ENCODE measurements at places on chromosomes 12 and 14.
A peak's percentile ranks its signal among the peaks of the same experiment; 100 is the strongest.

DNA sequence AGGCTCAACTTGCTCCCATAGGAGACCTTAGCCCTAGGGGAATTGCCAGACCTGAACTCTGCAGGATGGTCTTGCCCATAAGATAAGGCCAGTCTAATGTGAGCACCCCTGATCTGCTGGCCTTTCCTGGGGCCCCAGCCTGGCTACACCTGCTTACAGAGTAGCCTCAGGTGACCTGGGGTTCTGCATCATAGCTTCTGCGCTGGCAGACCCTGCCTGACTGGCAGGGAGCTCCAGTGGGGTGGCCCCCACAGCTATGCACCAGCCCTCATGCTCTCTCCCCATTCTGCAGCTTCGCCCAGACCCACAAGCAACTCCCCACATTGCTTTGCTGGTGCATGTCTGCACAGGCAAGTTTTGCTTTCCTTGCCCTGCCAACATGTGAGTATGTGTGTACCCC lies 371.3 kb upstream of the CLEC14A start:
- DNase-seq, result no peak

- no peak for DNase-seq
Measured at GRCh38 chr14:84323978-84324377, 1206.0 kb upstream of the FLRT2 start.

DNA sequence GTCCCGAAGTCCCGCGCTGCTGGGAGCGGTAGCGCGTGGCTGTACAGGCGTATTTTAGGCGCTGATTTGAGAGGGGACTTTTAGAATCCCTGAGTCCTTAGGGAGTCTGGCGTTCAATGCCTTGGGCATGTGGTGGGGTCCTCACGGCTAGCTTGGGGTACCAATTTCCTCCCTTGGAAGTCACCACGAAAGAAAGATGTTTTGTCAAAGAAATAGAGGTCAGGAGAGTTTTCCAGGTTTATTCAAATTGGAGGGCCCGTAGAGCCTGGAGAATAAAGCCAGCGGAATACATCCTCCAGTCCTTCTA lies 63.9 kb downstream of the KLHL28 start:
- DNase-seq, result no peak

- no peak for DNase-seq
Measured at GRCh38 chr12:55915482-55915859, 12.2 kb downstream of the PYM1 start.

- no peak for DNase-seq
Measured at GRCh38 chr12:123395236-123395635, 11.3 kb downstream of the KMT5A start.

DNA sequence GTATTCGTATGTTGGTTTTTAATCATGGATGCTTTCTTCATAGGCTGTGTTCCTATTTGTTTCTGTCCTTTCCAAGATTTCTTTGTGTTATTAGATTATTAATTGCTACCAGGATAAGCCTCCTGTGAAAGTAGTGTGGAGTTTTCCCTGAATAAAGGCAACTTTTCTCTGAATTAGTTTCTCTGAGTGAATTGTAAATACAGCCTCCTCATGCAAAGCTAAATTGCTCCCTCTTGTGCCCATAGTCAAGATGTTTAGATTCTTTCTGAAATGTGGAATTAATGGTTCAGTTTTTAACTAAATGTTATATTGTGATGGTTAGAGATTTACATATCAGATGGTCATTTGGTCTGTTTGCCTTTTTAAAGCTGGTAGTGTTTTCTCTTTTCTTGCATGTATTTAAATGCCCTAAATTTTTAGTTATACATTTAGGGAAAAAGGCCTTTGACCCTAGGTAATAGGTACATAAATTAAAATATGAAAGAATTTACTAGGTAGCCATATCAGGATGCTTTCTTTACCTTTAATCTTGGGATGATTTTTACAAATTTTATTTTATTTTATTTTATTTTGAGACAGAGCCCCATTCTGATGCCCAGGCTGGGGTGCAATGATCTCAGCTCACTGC lies 8.9 kb downstream of the APAF1 start:
- no peak for DNase-seq

DNA sequence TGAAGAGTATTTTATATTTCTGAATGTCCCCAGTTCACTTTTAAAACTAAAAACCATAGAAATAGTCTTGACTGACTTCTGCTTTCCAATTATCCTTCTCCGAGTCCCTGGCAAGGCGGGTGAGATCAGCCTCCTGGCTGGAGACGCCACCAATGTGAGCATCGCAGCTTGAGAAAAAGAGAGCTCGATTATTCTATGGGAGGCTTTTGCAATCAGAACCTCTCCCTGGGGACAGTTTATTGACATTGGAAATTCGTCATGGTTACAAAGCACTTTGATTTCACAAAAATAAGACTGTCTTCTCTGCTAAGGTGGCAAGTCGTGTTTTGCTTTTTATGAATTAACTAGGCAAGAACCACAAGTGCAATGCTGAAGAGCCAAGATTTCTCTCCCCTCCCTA lies 23.6 kb upstream of the GPHB5 start:
- DNase-seq, result no peak

DNA sequence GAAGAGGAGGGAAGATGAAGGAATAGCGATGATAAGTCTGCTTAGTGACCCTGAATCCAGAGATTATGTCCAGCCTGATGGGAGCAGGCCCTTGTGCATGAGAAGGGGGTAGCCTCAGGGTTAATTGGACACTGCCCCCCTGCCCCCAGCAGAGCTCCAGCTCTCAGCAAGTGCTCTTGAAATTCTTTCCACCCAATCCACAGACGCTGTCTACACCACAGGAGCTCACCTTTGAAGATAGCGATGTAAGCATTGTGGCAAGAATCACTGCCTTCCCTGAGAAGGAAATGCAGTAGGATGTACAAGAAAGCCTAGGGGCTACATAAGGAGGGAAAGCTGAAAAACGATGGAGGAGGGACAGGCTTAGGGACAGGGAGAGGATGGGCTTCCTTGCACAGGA lies 39.4 kb downstream of the CRACR2A start:
- no peak for DNase-seq

DNA sequence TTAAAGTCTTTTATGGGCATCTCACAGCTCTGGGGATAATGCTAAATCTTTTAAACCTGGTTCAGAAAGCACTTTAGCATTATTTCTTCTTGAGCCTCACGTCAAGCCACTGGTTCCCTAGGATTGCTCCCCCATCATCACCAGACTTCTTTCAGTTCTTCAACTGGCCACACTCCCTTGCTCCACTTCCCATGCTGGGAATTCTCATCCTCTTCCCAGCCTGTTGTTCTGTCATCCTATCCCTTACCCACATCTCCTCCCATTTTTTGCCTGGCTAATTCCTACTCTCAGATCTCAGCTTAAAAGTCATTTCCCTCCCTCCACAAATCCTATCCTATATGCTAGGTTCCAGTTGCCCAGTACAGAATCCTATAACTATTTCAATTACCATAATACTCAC lies 14.4 kb downstream of the FERMT2 start:
- DNase-seq, result no peak

- DNase-seq, result no peak
Measured at GRCh38 chr14:25759256-25759655, 709.3 kb upstream of the STXBP6 start.

DNA sequence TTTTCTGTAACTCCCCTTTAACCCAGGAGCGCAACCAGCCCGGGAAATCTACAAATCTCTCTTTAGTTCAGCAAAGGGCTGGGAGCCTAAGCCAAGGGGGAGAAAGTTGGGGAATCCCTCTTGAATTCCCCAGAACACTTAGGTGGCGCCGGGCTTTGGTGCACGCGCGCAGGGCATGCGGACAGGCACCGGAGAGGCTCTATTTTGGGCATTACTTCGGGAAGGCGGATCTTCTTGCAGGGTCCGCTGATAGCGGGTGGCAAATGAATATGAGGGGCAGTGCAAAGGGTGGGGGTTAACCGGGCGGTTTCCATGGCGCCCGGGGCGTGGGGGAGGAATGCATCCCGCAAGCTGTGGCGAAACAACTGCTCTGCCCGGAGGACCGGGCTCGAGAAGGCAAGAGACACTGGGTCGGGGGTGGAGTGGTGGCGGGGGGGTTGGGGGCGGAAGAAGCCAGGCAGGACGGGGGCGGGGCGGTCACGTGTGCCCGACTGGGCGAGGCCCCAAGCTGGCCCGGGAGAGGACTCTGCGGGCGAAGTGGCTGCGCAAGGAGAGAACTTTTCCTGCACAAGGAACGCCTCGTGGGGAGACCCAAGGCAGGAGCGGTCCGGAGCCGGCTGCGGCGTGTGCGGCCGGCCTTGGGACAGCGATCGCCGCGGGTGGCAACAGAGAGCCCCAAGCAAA lies at the start of gene FLVCR2:
Gene FLVCR2 (plus strand): TSS at position 519 of the 684 bp plus-strand sequence. CDS start 353 bp downstream, outside the sequence.
- peak; percentile 87 for DNase-seq

GRCh38 chr12:122148657-122149056 lies 25.4 kb downstream of the IL31 start:
- no peak for DNase-seq

DNA sequence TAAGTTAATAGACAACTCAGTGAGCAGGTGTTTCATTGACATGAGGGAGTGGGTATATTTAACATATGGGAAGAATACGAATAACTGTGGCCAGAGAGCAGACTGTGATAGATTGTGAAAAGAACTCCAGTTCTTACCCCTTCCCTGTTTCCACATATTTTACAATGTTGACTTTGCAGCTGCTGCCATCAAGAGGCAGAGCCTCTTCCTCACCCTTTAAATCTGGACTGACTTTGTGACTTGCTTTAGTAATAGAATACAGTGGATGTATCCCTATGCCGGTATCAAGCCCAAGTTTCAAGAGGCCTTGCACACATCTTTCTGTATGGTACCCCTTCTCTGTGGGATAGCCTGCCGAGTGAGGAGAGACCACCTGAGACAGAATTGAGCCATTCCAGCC lies 356.7 kb downstream of the ETNK1 start:
- no peak for DNase-seq

GRCh38 chr14:91390165-91390778 lies 27.3 kb downstream of the CCDC88C start:
- no peak for DNase-seq

GRCh38 chr12:10102322-10102721 lies 3.5 kb upstream of the CLEC1A start:
- DNase-seq, result no peak

DNA sequence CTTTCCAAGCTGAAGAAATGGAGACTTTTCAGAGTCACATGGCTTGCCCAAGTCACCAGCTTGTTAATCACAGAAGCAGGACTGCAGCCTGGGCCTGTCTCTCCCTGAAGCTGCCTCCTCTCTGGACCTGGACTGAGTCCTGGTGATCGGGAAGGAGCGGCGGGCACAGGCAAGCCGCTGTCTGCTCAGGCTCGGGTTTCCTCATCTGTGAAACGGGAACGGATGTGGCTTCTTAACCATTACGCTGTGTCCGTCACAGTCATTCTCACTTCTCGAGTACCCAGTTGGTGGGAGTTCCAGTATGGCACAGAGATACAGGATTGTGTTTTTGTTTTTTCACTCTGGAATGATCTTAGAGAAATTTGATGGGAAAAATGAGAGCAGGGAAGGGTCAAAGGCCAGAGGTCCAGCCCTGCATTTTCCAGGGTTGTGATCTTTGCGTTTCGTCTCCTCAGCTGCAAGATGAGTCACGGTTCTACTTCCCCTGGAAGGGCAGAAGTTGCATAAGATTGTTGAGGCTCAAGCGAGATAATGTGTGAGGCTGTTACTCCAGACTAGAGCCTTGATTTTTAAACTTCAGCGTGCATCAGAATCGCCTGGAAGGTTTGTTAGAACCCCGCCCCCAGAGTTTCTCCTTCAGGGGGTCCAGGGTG lies 7.6 kb upstream of the LRTM2 start:
- no peak for DNase-seq

- DNase-seq, result no peak
Measured at GRCh38 chr14:76810953-76811400, 1.7 kb downstream of the ANGEL1 start.

DNA sequence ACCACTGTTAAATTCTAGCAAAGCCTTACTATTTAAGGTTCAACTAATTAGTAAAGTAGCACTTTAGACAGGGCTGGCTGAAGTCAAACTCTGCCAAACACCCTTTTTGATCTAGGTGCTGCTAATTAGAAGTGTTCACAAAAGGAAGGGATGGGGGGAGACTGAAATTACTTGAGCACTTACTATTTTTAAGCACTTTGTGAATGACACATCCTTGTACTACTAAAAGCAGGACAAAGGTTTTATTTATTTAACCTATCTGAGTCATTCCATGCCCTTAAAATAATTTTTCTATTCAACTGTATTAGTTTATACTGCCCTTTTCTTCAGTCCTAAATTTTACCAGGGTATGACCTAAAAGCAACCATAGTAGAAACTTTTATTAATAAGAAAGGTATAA lies 20.1 kb downstream of the MBIP start:
- no peak for DNase-seq

DNA sequence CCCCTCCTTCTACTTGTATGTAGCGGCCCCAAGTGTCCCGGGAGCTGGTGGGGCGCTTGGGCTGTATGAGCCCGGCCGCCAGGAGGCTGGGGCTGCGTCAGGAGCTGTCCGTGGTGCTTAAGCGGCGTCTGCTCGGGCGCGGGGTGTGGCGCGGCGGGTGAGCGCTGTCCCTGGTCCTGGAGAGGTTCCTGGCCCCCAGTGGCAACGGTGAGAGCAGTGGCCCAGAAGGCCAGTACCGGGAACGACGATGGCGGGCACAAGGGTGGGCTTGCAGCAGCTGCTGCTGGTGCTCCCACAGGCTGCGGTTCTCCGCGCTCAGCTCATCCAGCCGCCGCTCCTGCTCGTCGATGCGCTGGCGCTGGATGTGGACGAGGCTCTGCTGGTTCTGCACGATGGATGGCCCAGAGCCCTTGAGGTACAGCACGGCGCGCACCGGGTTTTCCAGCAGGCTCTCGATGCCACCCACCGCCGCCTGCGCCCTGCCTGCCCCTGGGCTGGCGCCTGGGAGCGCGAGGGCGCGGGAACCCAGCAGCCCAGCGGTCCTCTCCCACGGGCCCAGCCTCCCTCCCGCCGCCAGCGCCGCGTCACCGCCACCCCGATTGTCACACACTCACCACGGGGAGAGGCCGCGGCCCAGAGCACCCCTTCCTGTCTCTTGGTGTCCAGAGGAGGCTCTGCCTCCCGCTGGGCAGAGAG lies 41.9 kb upstream of the FKBP4 start:
- peak; percentile 90 for DNase-seq

DNA sequence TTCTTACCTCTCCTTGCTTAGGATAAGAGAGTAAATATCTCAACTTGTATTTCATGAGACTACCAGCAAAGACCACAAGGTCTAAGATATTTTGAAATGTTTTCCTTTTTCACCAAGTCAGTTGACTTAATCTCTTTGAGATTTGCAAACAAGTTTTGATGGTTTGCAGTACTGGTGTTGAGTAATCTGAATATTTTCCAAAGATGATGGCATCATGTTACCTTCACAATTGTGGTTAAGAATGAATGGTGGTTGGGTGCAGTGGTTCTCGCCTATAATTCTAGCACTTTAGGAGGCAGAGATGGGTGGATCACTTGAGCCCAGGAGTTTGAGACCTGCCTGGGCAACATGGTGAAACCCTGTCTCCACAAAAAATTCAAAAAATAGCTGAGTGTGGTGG lies 225.7 kb downstream of the TMTC2 start:
- no peak for DNase-seq

DNA sequence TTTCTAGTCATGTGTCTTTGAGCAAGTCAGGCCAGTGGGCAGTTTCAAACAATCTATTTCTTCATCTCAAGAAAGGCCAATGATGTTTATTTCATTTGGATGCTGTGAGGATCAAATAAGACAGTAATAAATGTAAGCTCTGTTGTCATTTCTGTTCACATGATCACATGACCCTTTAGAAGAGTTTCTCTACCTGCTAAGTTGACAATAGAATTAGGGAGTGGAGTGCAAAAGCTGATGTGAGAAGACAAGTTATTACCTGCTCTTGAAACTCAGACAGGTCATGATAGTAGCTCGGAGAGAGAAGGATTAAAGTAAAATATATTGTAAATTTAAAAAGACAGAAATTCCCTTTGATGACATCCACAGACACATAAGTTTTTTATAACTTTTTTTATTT lies 37.3 kb upstream of the DCN start:
- no peak for DNase-seq

Data from left hindlimb (tissue), 1 donor.